AG20443 (cell line): ENCODE measurements at places on chromosomes 16 and 17.

GRCh38 chr17:36578671-36579070 is 13.0 kb upstream of the DHRS11 start:
- peak; percentile 26 for DNase-seq

DNA sequence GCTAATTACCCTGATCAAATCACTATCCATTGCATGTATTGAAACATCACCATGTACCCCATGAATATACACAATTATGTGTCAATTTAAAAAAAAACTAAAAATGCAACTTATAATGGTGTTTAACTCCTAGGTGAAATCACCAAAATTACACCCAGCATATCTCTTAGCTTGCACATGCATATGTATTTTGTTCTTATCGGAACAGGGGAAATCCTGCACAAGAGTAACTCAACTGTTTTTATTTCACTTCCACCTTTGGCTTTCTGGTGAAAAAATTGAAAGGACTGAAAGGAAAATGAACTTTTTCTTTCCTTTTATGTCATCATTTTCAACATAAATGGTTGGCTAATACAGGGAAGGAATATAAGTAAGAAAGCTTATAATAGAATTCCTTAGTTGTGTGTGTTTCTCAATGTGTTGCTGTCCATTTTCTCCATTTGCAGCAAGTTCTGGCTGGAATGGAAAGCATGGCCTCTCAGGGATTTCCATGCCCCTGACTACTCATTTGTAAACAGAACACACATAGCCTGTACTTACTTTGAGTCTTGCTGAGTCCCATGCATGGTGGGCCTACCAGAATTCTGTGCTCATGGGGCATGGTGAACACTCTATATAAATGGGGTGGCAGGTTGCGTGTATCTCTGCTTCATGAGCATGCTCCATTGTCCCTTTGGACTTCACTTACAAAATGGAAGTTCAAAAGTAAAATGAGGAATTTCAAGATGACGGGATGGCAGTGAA is 462.0 kb downstream of the HS3ST3B1 start:
- no peak for DNase-seq

GRCh38 chr16:1688807-1689560 is 10.9 kb downstream of the JPT2 start:
- DNase-seq: no peak

DNA sequence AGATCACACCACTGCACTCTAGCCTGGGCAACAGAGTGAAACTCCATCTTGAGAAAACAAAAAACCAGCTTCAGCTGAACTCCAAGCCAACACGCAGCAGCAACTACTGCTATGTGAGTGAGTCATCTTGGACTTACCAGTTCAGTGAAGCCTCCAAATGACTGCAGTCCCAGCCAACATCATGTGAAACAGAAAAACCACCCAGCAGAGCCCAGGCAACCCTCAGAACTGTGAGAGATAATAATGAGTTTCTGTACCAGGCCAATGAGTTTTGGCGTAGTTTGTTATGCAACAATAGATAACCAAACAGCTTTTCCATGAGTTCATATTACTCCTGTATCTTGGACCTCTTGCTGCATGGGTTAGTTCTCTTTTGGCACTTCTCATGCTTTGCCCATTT is 23.3 kb downstream of the PHF12 start:
- no peak for DNase-seq

DNA sequence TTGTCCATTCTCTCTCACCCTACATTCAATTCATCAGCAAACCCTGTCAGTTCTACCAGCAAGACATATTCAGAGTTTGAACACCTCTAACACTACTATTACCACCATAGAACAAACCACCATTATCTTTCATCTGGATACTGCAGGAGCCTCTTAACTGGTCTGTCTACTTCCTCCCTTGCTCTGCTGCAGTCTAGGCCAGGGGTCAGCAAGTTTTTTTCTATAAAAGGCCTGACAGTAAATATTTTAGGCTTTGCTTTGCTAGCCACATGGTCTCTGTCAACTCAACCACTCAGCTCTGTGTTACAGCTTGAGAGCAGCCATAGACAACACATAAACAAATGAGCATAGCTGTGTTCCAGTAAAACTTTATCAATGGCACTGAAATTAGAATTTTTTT is 13.8 kb downstream of the KCTD19 start:
- DNase-seq: no peak

DNA sequence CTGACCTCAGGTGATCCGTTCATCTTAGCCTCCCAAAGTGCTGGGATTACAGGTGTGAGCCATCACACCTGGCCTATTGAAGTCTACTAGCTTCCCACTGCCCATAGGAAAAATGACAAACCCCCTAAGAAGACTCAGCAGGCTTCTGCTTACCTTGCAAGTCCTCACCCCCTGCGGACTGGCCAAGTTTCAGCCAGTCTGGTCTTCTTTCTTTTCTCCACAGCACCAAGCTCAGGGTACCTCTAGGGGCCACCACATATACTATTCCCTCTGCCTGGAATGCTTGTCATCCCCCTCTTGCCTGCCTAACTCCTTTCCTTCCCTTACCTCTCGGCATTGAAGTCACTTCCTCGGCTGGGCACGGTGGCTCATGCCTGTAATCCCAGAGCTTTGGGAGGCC is 31.2 kb downstream of the ABCC3 start:
- no peak for DNase-seq

DNA sequence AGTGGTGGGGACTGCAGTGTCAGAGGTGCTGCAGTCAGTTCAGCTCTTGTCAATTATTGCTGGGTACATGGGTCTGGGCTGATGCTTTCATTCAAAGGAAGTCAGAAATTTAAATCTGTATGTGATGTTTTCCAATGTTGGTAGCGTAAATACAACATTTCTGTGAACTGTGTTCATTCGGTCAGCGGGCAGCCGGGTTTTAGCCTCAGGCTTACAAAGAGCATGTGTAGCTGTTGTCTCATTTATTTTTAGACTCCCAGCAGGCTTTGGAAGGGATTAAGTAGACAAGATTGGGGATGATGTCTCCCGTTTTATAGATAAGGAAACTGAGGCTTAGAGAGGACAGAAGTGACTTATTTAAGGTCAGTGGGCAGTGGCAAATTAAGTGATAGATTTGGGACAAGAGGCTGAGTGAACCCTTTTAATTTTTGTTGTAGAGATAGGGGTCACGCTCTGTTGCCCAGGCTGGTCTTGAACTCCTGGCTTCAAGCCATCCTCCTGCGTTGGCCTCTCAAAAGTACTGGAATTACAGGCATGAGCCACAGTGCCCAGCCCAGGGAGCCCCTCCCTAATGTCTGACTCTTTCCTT is 8.1 kb downstream of the AQP8 start:
- DNase-seq: no peak

DNA sequence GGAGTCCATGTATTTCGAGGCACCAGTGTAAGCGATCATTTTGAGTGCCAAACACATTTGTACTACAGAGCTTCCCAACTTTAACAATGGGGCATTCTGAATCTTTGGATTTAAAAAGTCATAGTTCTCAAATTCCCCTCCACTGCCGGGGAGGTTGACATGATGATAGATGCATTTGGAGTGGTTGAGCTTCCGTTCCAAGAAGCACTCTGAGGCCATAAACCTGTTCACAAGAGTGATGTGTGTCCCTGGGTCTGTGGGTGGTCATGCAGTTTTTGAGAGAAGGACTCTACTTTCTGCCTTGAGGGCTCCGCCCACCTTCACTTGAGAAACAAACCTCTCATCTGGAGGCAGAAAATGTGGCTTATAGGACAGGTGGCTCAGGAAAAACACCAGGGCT is 43.7 kb downstream of the IRX5 start:
- DNase-seq: no peak

- DNase-seq: no peak
Measured at GRCh38 chr16:88005968-88006367, 54.7 kb downstream of the BANP start.

GRCh38 chr17:79041723-79042420 is 17.9 kb downstream of the C1QTNF1 start:
- no peak for DNase-seq

DNA sequence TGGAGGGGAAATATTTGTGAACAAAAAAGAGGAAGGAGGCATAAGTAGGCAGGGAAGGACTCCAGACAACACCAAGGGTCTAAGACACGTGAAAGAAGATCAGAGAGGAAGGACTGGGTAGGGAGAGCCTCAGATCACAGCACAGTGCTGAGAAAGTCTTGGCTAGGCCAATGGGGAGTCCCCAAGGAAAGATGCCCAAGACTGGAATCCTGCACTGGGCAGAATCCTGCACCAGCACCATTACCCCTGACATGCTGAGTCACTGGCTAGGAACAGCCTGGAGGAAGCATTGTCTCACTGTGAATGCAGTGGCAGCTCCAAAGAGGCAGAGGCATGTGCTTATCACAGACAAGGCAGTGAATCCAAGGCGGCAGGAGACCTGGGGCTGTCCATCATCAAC is 19.2 kb downstream of the CLEC19A start:
- no peak for DNase-seq

DNA sequence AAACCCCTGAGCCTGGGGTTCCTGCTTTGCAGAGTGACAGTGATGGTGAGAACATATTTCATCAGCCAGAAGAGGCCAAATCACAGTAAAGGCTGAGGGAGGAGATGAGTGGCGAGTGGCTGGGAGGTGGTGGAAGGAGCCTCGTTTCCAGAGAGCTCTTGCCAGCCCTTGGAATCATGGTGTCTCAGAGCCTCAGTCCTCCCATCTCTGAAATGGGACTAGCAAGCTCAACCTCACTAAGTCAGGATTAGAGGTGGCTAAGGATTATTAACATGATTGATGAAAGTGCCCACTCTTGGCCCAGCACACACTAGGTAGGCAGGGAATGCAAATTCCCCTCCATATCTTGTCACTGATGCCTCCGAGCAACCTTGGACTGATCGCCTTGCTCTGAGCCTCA is 43.0 kb downstream of the IL4R start:
- no peak for DNase-seq

GRCh38 chr17:7574176-7574953 is 5.1 kb upstream of the CD68 start:
- DNase-seq: no peak

- DNase-seq: peak; percentile 20
Measured at GRCh38 chr17:21278450-21279197, 5.9 kb upstream of the MAP2K3 start.

GRCh38 chr16:80008857-80009256 is 408.3 kb upstream of the MAF start:
- no peak for DNase-seq

GRCh38 chr17:35773129-35773528 is 12.4 kb downstream of the C17orf50 start:
- DNase-seq: no peak

DNA sequence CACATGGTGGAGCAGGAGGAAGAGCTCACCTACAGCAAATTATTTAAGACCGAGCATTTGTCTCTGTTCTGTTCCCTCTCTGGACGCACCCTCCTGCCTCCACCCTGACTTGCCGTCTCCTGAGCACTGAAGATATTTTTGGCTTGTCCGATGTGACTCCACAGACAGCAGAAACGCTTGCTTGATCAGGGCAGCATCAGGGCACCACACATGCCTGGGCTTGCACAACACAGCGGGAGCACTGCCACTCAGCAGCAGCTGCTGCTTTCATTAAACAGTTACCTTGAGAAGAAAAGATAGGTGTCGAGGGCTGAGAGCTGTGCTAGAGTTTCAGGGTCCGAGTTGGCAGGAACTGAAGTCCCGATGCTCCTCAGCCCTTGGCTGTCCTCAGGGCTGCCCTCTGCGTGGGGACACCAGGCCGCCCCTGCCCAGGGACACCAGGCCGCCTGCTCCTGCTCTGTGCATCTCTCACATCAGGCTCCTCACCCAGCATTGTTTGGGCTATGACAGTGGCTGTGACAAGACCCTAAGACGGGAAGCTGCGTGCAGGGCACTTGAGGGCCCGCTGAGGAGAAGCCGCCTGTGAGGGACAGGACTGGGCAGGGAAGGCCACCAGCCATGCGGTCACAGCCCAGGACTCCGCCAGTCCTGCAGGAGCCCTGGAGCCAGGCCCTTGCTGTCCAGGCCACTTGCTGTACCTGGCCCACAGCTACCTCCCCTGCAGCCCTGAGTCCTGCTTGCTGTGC is 21.3 kb upstream of the CDH15 start:
- no peak for DNase-seq

DNA sequence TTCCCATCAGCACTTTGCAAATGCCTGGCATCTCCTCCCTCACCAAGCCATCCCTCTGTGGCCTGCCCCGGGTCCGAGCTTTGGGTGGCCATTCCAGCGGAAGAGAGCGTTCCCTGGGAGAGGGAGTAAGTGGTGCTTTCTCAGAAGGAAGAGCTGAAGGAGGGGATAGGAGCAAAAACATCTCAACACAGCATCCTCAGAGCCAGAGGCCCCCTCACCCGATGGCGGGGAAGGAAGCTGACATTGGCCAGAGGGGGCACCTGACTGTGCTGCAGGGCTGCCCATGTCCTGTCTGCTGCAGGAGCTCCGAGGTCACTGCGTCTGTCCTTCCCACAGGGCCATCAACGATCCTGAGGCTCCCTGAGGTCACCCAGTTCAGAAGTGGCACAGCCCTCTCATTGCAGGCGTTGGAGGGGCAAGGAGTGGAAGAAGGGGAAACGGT is 427 bp upstream of the TLCD3B start:
- DNase-seq: no peak

GRCh38 chr17:3557768-3558583 is at the start of gene TRPV3:
TSS of gene TRPV3 (minus strand) at chr17:3557812. CDS start at chr17:3554850, 2,962 bp downstream.
- DNase-seq: peak; percentile 90

GRCh38 chr17:40931311-40931710 is 6.1 kb downstream of the KRT23 start:
- DNase-seq: no peak

DNA sequence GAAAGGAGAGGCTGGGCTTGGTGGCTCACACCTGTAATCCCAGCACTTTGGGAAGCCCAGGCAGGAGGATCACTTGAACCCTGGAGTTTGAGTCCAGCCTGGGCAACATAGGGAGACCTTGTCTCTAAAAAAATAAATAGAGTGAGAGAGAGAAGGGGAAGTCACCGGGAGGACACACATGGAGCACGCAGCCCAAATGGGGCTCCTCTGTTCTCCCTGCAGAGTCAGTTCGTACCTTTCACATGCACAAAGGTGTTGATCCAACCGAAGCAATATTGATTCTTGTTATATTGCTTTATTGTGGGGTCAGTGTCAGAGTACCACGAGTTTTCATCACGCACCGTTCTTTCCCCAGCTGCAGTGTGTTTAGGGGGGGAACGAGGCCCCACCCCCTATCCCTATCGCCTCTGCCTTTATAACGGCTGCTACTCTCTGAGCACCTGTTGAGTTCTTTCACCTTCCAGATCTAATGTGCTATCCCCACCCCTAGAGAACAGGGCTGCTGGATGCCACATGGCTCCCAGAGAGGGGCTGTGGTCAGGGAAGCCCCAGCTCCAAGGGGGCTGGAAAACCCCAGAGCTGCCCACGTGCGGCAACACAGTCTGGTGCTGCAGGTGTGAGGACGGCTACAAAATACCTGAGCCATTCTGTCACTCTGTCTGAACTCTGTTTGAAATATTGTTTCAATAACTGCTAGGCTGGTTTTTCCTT is 1.0 kb upstream of the TMEM235 start:
- no peak for DNase-seq
